Activated T-cell treated with anti-CD3 and anti-CD28 coated beads, Interleukin-2, amount 50 U/mL, for 24 hours (primary cell): ENCODE measurements at places on chromosomes 16 and 17.

- H3K4me1 ChIP-seq, result no peaks in the 10 kb centered on the region
- peaks cover 32% of the 10 kb centered on the region for H3K27me3 ChIP-seq
- H3K27ac ChIP-seq, result no peak overlapping the region
Observed at GRCh38 chr16:87550495-87550961, 51.8 kb upstream of the JPH3 start.

DNA sequence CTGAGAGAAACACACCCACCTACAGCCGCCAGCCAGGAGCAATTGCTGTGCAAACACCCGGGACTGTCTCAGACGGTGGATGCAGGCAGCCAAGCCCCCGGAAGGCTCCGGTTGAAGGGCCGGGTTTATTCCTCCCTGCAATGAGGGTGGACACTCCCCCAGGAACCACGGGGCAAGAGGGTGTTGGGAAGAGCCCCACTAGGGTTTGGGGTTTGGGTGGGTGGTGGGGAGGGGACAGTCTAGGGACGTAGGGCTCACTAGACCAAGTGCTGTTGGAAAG, 19.2 kb downstream of the JPH3 start:
- H3K27ac ChIP-seq, result no peak overlapping the region
- peaks cover 23% of the 10 kb centered on the region for H3K27me3 ChIP-seq
- DNase-seq, result no peak

DNA sequence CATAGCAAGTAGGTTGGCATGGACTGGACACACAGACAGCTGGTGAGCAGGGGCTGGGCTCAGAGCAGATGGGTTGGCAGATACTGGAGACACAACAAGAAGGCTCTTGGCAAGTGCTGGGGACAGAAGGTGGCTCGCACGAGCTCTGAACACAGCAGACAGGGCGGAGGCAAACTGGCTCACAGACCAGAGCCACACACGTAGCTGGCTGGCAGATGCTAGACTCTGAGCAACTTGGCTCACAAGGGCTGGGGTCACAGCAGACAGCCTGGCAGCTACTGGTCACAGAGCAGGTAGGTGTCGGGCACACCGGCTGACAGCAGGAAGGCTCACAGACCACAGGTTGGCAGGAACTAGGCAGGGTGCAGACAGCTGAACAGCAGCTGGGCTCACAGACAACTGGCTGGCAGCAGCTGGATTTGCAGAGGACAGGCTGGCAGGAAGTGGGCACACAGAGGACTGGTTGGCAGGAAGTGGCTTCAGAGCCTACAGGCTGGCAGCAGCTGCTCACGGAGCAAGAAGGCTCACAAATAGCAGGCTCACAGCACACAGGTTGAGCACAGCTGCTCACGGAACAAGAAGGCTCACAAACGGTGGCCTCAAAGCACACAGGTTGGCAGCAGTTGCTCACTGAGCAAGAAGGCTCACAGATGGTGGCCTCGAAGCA, 725 bp downstream of the KRTAP16-1 start:
- peak overlapping the region; percentile 38 for H3K4me3 ChIP-seq
- peaks cover 50% of the 10 kb centered on the region for H3K4me1 ChIP-seq
- no peaks in the 10 kb centered on the region for H3K27me3 ChIP-seq
- peak; percentile 69 for DNase-seq
- H3K27ac ChIP-seq, result peak overlapping the region; percentile 82

DNA sequence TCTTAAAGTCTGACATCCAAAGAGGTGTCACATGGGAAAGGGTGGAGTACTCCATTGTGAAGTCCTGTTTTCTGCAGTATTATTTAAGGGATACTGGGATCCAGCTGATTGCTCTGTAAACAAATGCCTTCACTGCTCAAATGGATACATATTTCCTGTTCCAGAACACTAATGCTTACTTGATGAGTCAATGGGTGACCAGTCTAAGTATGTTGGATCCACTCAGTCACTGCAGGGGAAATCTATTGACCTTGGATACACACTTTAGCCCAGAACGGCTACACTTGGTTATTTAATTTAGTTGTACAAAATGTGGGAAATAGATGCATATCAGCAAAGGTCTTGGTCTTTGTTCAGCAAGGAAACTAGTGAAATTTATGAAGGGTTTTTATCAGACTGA, 261.4 kb downstream of the MAP2K4 start:
- no peak for DNase-seq
- H3K27ac ChIP-seq, result no peak overlapping the region
- no peaks in the 10 kb centered on the region for H3K27me3 ChIP-seq
- no peaks in the 10 kb centered on the region for H3K36me3 ChIP-seq
- H3K4me3 ChIP-seq, result no peak overlapping the region

DNA sequence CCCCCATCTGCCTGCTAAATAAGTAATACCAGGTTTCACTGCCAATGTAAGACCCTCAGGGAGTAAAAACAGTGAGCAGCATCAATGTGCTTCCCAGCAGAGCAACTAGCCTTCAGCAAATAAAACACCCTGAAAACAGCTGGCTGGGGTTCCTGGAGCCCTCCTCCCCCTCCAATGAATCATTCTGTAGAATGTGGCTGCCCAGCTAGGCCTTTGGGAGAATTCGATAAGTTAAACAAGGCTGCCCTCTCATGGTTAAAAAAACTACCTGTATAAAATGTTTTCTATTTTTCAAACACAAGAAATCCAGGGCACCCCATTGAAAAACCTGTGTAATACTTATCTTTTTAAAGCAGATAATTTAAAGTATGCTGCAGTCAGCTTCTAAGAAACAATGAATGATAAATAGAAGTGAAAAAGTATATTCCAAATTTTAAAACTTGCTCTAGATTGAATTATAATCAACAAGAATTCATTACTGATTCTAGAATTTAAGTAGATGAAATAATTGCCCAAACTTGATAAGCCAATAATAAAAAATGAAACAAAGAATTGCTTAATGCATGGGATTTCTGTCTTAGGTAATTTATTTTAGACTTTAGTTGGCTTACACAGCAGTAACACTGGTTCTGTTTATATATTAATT, 9.4 kb upstream of the TOM1L1 start:
- no peak overlapping the region for H3K27ac ChIP-seq
- H3K4me1 ChIP-seq, result no peaks in the 10 kb centered on the region
- H3K27me3 ChIP-seq, result peaks cover 22% of the 10 kb centered on the region
- no peaks in the 10 kb centered on the region for H3K36me3 ChIP-seq

- H3K27me3 ChIP-seq, result peaks cover 9% of the 10 kb centered on the region
- H3K4me1 ChIP-seq, result peaks cover 4% of the 10 kb centered on the region
- H3K27ac ChIP-seq, result no peak overlapping the region
- DNase-seq, result no peak
- no peaks in the 10 kb centered on the region for H3K36me3 ChIP-seq
Observed at GRCh38 chr16:47035436-47035835, 62.0 kb upstream of the DNAJA2 start.

DNA sequence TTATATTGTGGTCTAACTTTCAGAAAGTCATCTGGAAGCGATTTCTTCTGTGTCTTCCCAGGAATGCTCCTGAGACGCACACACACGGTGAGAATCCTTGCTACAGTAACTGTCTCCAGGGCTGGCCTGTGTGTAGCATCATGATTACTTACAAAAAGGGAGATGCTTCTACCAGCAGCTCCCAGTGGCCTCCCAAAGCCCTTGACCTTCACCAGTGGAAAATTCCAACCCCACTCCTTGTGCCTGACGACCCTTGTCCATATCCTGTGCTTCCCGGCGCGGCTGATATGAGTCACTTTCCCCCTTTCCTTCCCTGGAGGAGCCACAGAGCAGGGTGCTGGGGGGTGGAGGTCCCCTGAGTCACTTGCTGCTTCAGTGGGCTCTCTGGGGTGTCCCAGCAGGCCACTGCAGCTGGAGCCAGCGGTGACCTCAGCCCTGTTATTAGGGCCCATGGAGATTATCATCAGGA, 22.1 kb upstream of the NAT9 start:
- no peak for DNase-seq
- peaks cover 89% of the 10 kb centered on the region for H3K36me3 ChIP-seq
- no peaks in the 10 kb centered on the region for H3K4me1 ChIP-seq
- no peak overlapping the region for H3K4me3 ChIP-seq

- H3K4me3 ChIP-seq, result peak overlapping the region; percentile 89
- H3K27ac ChIP-seq, result peak overlapping the region; percentile 99
- peaks cover 59% of the 10 kb centered on the region for H3K36me3 ChIP-seq
- H3K27me3 ChIP-seq, result peaks cover 11% of the 10 kb centered on the region
- no peak for DNase-seq
- peaks cover 65% of the 10 kb centered on the region for H3K4me1 ChIP-seq
Observed at GRCh38 chr16:89095491-89095951, 1.9 kb downstream of the ACSF3 start.

DNA sequence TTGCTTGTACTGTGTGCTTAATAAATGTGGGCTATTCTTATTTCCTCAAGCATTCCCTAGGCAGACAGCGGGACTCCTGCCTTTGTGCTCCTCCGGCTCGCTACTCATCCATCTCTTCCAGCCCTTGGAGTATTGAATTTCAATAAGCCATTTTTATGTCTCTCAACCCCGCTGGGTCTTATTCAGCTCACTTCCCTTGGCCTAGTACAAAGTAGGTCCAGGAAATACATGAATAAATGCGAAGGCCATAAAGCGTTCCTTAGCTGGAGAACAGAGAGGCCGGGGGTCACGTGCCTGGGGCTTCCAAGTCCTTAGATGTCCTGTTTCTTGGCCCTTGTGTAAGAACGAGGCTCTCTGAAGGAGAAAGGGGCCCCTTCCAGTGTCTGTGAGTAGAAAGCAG, 236.7 kb upstream of the ASIC2 start:
- H3K27ac ChIP-seq, result no peak overlapping the region
- DNase-seq, result no peak
- H3K36me3 ChIP-seq, result no peaks in the 10 kb centered on the region
- peaks cover 11% of the 10 kb centered on the region for H3K27me3 ChIP-seq

- no peaks in the 10 kb centered on the region for H3K36me3 ChIP-seq
- no peaks in the 10 kb centered on the region for H3K4me1 ChIP-seq
- no peaks in the 10 kb centered on the region for H3K27me3 ChIP-seq
- H3K4me3 ChIP-seq, result no peak overlapping the region
- H3K27ac ChIP-seq, result no peak overlapping the region
- DNase-seq, result no peak
Observed at GRCh38 chr17:36686123-36686669, 84.8 kb downstream of the MRM1 start.

DNA sequence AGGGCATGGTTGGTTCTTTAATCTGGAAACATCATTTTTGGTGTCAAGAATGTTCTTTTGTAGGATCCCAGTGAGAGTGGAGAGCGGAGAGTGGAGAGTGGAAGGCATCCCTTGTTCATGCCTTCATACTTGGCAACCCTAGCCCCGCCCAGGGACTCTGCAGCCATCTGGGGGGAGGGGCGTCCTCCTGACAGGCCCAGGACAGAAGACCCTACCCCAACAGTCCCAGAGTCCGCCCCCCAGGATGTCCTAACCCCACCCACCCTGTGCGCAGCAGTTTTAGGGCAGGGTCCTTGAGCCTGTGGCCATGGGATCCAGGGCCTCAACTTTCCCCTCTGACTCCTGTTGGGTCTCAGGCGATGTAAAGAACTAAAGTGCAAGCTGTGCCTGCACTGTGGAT, 4.5 kb downstream of the SLC26A11 start:
- DNase-seq, result no peak
- H3K36me3 ChIP-seq, result peaks cover 22% of the 10 kb centered on the region

- peaks cover 44% of the 10 kb centered on the region for H3K4me1 ChIP-seq
- no peaks in the 10 kb centered on the region for H3K36me3 ChIP-seq
- DNase-seq, result no peak
- H3K4me3 ChIP-seq, result peak overlapping the region; percentile 38
Observed at GRCh38 chr17:75295201-75296158, 6.2 kb upstream of the SLC25A19 start.

GRCh38 chr17:45792995-45793755, 9.1 kb downstream of the CRHR1 start:
- no peak for DNase-seq
- H3K27me3 ChIP-seq, result peaks cover 55% of the 10 kb centered on the region
- no peak overlapping the region for H3K27ac ChIP-seq
- H3K4me1 ChIP-seq, result no peaks in the 10 kb centered on the region
- no peak overlapping the region for H3K4me3 ChIP-seq

DNA sequence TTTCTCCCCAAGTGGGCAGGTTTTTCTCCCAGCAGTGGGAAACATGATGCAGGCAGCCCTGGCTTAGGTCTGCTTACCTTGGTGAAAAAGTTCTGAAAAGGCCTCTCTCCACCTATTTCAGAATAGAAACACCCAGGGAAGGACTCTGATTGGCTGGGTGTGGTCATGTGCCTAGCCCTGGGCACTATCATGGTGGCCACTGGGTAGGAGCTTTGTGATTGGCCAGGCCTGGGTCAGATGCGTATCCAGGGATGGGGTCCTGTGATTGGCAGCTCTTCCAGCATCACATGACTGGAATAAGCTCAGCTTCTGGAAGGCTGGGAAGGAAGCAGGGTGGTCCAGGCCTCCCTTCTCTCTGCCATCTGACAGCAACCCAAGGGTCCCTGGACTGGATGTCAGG, 53.5 kb downstream of the ZDHHC7 start:
- H3K27me3 ChIP-seq, result no peaks in the 10 kb centered on the region
- no peak overlapping the region for H3K27ac ChIP-seq
- no peaks in the 10 kb centered on the region for H3K4me1 ChIP-seq
- no peaks in the 10 kb centered on the region for H3K36me3 ChIP-seq

- peaks cover 90% of the 10 kb centered on the region for H3K36me3 ChIP-seq
- H3K4me3 ChIP-seq, result no peak overlapping the region
- H3K27ac ChIP-seq, result peak overlapping the region; percentile 66
- peak; percentile 69 for DNase-seq
- H3K27me3 ChIP-seq, result no peaks in the 10 kb centered on the region
Observed at GRCh38 chr16:22318690-22319358, 21.6 kb downstream of the POLR3E start.

- no peak overlapping the region for H3K27ac ChIP-seq
- H3K27me3 ChIP-seq, result peaks cover 10% of the 10 kb centered on the region
- no peak for DNase-seq
- no peaks in the 10 kb centered on the region for H3K36me3 ChIP-seq
Observed at GRCh38 chr17:32277284-32277683, 11.7 kb downstream of the RHBDL3 start.

DNA sequence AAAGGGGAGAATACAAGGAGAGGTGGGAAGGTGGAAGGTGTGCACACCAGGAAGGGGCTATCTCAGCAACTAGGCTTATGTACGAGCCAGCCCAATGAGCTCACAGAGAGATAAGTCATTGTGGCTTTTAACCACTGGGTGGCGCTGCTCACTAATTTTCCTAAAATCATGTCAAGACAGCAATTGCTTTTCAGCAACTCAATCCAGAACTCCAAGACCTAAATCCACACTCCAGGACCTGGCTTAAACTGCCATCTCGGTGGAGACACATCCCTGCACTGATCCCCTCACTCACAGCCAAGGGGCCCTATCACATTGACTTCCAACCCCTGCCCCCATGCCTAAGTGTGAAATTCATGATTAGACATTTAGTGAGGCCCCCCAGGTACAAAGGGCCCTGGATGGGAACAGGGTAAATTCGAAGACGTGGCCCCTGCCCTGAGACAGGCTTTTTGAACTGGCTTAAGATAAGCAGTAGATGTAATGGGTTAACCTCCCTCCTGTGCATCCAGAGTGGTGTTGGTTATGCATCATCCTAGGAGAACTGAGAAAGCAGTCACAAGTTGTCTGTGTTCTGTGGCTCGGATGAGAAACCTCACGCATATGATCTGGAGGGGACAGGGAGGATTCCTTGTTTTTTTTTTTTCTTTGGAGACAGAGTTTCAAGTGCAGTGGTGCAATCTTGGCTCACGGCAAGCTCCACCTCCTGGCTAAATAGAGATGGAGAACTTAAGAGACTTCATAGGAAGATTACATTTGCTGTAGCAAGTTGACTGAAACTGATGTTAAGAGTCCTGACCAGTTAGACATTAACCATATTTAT, 11.5 kb downstream of the CCL16 start:
- no peaks in the 10 kb centered on the region for H3K36me3 ChIP-seq
- no peaks in the 10 kb centered on the region for H3K27me3 ChIP-seq
- peak; percentile 73 for DNase-seq
- peak overlapping the region; percentile 47 for H3K27ac ChIP-seq
- H3K4me3 ChIP-seq, result no peak overlapping the region
